ENCODE measurements at places on chromosomes 4 and X. TPM values are rescaled to one million over a fixed set of nuclear protein-coding genes. Genes with fewer than 3 reads are reported as not detected.

The TEX13B gene
- total RNA-seq, result not detected

The USP51 gene
- 2.1 TPM for total RNA-seq

The GIMD1 gene
- total RNA-seq, result not detected

The NDUFB11 gene
- total RNA-seq, result 41.9 TPM

GRCh38 chrX:126165401-126165720 is 728 bp downstream of the DCAF12L2 start:
- no peak for DNase-seq
- no peak overlapping the region for H3K4me3 ChIP-seq
- no peak overlapping the region for H3K27ac ChIP-seq
- H3K36me3 ChIP-seq, result no peaks in the 10 kb centered on the region
- H3K27me3 ChIP-seq, result no peaks in the 10 kb centered on the region

GRCh38 chr4:73902038-73902637 is 32.9 kb downstream of the CXCL1 start:
- H3K4me3 ChIP-seq, result no peak overlapping the region
- no peak for DNase-seq
- no peaks in the 10 kb centered on the region for H3K36me3 ChIP-seq
- no peaks in the 10 kb centered on the region for H3K27me3 ChIP-seq
- H3K27ac ChIP-seq, result no peak overlapping the region

Measured in upper lobe of left lung (tissue), 6 donors.